RWPE2 (cell line): ENCODE measurements at places on chromosomes 7 and 10.

DNA sequence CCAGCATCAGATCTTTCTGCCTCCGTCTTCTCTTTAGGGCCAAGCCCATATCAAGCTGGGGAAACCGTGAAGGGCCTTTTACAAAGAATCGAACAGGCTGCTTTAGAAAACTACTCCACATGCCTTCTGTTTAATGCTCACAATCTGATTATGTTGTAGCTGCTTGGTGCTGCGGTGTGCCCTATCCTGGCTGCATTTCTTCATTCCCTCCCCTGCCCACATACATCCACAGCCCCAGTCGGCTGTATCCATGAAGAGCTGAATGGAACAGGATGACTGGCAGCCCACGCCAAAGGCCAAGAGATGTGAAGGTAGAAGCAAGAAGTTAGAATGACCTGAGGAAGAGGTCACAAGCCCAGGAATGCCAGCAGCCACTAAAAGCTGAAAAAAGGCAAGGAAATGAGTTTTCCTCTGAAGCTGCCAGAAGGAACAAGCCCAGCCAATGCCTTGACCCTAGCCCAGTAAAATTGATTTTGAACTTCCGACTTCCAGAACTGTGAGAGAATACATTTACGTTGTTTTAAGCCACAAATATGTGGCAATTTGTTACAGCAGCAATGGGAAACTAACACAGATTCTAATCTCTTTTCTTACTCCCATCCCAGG, 22.2 kb downstream of the TAS2R41 start:
- no peak for DNase-seq

DNA sequence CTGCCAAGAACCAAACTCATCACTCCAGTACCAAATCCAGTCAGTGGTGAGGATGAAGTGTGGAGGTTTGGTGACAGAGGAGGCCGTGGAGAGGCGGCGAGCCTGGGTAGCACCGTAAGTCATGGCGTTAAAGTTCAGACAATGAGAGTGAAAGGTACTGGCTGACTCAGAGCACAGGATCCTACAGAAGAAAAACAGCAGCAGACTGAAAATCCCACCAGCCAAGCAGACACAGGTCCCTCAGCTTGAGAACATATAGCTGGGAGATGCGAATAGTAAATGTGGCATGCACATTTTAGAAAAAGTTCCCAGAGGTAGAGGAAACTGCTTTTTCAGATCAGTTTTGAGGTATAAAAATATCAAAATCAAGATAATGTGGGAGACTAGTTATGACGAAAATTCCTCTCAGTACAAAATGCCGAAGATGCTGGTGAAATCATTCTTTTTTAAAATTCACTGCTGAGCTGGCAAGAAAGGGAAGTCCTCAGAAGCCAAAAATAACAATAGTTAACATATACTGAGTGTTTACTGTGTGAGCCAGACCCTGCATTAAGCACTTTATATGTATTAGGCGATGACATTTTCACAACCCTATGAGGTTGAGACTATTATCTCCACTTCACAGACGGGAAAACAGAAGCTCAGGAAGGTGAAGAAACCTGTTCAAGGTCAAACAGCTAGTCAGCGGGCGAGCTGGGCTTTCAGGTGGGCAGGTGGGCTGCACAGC, 20.9 kb downstream of the PARP12 start:
- DNase-seq, result no peak

DNA sequence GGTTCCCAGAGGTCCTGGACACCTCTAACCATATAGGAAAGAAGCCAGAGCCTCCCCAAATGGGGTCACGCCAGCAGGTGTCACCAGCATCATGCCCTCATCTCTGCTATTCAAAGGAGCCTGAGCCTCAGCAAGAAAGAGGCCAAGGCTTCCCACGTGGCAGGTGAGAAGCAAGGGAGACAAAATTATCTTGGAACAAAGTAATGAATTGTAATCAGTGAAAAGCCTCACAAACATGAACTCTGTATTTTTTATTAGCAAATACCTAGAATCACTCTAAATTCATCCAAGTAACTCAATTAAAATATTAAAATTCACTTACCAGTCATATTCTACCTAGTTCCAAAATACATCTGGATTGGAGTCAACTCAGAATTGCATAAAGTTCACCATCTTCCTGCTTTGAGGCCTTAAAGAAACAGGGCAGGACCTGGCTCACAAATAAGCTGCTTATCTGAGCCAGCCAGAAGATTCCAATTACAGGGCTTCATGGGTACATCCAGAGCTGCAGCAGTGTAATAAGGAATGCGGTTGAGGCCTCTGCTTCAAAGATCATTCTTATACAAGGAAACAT, 68.7 kb downstream of the SGMS1 start:
- no peak for DNase-seq

GRCh38 chr7:67267914-67268313, 271.3 kb downstream of the TYW1 start:
- no peak for DNase-seq

DNA sequence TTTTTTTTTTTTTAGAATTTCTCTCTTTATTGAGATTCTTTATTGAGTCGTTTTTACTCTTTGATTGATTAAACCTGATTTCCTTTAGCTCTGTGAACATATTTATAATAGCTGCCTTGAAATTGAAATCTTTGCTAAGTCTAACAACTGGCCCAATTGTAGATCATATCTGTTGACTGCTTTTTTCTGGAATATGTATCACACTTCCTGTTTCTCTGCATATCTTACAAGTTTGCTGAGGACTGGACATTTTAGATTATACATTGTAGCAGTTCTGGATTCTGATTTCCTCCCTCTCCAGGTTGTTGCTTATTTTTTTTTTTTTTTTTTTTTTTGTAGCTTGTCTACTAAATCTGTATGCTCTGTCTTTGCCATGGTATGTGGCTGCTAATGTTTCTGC, 56.3 kb downstream of the PRKAR2B start:
- DNase-seq, result no peak
